ENCODE measurements at places on chromosomes 7 and 10.

DNA sequence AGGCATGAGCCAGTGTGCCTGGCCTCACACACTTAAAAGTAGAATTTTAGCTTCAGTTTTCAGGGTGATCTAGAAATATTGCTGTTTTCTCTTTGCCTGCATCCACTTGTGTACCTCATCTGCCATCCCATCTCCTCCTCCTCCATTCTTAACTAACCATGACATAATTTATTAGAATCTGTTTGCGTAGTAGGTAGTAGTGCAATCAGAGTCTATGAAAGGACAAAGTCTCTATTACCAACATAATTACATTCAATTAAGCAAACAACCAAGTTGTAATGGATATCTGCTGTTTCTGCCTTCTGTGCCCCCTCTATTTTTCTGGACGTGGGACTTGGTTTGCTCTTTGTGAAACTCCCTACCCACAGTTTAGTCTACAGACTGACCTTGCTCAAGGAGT lies 72.9 kb downstream of the CDK14 start:
- no peak for DNase-seq

DNA sequence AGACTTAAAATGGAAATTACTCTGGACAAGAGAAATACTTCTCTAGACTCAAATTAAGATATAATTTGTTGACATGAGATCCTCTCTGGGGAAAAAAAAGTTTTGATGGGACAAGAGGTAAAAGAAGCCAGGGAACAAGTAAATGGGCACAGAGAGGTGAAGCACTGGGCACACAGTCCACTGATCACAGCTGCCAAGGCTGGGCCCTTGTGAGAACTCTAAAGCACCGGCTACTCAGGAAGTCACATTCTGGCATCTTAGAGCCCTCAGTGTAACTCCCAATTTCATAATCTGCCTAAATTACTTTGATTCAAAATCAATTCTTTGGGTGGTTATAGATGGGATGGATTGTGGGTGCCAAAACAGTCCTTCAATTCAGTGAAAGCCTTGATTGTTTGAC lies 123.2 kb upstream of the CACNA2D1 start:
- no peak for DNase-seq

DNA sequence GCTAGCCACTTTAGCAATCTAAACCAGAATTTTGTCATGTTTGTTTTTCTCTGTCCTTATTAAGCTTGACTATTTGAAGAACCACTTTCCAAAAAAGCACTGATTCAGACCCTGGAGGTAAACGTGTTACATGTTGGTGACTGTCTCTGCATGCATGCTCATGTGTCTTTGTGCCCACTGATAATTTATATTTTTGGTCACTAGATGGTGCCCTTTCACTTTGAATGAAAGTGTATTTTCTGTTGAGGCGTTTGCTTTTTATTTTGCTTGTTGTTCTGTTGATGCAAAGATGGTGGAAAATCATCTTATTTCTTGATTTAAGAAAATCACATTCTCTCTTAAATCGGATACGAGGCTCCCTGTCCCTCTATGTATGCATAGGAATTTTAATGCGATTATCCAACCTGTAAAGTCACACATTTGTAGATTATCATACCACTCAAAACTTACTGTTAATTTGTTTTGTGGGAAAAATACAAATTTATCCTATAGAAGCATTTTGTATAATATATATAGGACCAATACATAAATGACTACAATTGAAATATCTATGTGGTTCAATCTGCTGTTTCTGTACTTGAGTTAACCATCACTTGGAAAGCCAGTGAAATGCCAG lies 269.3 kb downstream of the BICC1 start:
- no peak for DNase-seq

DNA sequence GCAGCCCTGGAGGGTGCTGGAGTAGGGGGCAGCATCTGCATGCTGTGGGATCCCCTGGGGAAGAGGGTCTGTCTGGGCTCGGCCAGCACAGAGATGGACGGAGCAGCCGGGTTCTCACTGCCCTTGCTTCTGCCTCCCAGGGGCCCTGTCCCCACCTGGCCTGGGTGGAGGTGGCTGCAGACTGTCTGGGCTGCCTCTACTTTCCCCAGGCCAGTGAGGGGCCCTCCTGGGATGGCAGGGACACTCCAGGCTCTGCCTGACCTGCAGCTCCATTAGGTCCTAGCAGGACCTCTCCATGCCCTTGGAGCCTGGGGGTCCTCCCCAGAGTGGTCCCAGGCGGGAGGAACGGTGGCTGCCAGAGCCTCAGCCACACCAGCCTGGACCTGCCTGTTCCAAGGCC lies 63.7 kb downstream of the PWWP2B start:
- DNase-seq, result no peak

- DNase-seq, result no peak
These were observed 374.7 kb upstream of the VWC2 start for GRCh38 chr7:49398746-49399145.

DNA sequence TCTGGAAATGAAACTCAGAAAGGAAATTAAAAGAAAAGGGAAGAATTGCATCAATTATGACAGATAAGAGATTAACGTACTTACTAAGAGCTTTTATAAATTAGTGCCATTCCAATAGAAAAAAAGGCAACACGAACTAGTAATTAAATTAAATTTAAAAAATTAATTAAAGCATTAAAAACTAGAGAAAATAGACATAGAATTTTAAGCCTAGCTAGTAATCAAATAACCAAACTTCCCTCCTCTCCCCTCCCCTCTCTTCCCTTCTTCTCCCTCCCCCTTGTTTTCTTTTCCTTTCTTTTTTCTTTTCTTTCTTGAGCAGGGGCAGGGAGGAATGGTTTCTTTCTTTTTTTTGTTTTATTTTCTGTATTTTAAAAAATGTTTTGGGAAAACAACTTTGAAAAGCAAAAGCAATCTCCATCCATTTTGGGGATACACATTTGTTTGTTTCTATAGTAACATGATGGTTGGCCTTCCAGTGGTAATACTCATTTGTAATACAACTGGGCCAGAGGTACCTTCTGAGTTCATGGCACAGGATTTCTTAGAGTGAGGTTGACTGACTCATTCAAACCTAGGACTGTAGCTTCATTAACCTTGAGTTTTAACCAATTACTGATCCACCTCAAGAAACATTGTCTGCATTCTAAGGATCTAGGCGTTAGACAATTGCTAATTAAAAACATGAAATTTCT lies 132.6 kb downstream of the ST7 start:
- DNase-seq, result no peak

- no peak for DNase-seq
These were observed 95.1 kb downstream of the NPY start for GRCh38 chr7:24378871-24379616.

DNA sequence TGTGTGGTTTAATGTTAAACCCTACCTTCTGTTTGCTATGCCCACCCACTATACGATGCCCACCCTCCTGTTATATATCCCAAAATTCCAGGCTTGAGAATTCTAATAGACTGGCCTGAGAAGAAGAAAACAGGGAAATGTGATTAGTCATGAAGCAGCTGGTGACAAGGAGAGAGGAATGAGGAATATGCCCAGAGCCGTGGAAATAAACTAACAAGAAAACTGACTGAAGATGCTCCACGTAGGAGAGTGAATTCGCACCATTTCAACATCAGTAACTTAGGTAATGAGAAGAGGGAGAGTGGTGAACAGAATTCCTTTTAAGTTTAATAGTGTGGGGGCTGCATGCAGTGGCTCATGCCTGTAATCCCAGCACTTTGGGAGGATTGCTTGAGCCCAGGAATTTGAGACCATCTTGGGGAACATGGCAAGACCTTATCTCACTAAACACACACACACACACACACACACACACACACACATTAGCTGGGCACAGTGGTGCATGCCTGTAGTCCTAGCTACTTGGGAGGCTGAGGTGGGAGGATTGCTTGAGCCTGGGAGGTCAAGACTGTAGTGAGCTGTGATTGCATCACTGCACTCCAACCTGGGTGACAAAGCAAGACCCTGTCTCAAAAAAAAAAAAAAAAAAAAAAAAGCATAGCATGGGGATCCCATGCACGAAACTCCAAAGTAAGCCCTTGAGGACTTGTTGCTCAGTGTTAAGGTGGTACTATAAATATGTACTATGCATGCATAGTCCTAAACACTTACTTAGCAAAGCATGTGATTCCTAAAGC lies 16.1 kb upstream of the SYPL1 start:
- DNase-seq, result no peak

DNA sequence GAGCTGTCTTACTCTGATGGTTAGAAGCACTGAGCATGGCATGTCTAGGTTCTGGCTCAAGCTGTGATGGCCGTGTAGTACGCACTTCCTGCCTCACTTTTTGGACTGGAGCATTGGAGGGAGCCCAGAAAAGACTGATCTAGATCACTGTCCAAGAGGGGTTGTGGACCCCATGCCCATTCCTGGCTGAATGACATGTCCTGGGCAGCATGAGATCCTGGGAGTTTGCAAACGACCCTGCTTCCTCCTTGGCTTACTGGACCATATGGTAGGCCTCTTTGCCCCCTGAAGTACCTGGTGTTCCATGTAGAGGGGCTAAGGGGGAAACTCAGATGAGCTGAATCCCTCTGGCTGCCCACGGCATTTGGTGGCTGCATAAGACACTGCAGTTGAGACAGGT lies 36.7 kb downstream of the ARHGAP22 start:
- DNase-seq, result no peak

DNA sequence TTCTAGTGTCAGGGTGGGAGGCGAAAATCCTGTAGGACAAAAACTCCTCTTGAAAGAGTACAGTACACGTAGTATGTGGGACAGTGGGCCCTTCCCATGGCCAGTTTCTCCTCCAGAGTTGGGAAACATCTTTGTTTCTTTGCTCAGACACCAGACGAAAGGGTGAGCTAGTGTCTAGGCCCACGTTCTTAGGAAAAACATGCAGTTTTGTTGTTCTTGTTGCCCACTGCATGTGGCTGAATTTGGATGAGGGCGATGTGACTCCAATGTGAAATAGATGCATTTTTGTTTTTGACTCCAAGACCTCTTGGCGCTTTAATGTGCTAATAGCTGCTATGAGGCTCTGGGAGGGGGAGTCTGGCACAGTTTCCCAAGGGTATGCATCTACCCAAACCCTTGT lies 100.8 kb downstream of the ATXN7L1 start:
- DNase-seq, result no peak

- no peak for DNase-seq
These were observed 19.2 kb downstream of the ST8SIA6 start for GRCh38 chr10:17435187-17435586.

GRCh38 chr7:150733482-150734095 lies 3.6 kb upstream of the GIMAP5 start:
- no peak for DNase-seq

DNA sequence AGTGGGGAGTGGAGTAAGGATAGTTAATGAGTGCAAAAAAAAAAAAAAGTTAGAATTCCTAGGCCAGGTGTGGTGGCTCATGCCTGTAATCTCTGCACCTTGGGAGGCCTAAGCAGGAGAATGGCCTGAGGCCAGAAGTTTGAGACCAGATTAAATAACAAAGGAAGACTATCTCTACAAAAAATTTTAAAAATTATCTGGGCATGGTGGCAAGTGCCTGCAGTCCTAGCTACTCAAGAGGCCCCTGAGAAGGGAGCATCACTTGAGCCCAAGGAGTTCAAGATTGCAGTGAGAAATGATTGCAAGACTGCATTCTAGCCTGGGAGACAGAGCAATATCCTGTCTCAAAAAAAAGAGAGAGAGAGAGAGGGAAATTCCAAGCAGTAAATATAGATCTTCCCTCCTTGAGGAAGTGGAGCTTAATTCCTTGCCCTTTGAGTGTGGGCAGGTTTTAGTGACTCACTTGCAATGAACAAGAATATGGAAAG lies 19.5 kb upstream of the CSTF2T start:
- no peak for DNase-seq

- no peak for DNase-seq
These were observed 41.7 kb upstream of the EZH2 start for GRCh38 chr7:148925836-148926235.

DNA sequence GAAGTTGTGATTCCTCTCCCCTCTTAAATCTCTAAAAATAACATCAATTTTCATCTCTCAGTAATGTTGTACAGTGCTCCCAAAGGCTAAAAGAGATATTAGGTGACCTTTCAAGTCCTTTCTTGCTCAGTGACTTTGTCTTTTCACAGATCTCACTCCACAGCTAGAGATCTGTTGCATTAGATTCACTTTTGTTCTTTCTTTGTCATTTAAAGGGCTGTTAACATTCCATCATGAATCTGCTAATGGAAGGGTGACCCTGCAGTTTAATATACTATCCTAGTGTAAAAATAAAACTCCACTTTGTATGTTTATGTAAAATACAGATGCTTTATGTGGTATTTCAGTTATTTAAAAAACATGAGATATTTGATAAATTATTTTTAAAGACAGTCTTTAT lies 30.5 kb downstream of the GNAI1 start:
- DNase-seq, result no peak
